Stimulated activated CD8-positive, alpha-beta memory T cell treated with anti-CD3 and anti-CD28 coated beads, Interleukin-15, amount 100 ng/mL, for 4 hours (primary cell): ENCODE measurements at places on chromosomes 7 and 10.

DNA sequence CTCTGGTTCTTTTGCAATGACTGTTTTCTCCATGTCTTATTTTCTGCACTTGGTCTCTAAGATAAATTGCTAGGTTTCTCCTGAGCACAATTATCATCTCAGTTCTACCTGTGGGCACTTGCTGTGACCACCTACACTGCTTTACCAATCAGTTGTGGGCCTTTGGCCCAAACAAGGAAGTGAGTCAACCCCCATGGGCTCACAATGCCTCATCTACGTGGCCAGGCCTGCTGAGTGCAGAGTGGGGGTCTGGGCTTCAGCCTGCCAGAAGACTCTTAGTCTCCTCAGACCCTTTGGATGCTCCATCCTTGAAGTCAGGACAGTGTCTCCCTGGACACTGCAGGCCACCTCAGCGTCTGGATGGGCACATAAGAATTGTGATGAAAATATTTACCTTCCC, 20.3 kb downstream of the SCART1 start:
- DNase-seq, result no peak

DNA sequence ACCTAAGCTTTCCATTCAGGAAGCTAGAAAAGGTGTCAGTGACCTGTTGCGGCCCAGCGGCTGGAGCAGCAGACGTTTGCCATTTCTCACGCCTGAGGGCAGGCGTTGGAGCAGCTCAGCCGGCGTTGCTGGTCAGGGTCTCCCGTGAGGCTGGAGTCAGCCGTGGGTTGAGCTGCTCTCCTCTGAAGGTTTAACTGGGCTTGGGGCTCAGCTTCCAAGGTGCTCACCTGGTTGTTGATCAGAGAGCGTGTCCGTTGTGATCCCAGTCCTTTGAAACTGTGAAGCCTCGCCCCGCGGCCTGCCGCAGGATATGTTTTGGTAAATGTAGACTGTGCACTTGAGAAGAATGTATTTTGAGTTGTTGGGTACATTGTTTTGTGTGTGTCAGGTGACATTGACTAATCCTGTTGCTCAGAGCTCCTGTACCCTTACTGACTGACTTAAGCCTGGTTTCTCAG, 20.6 kb upstream of the PWWP2B start:
- no peak for DNase-seq

DNA sequence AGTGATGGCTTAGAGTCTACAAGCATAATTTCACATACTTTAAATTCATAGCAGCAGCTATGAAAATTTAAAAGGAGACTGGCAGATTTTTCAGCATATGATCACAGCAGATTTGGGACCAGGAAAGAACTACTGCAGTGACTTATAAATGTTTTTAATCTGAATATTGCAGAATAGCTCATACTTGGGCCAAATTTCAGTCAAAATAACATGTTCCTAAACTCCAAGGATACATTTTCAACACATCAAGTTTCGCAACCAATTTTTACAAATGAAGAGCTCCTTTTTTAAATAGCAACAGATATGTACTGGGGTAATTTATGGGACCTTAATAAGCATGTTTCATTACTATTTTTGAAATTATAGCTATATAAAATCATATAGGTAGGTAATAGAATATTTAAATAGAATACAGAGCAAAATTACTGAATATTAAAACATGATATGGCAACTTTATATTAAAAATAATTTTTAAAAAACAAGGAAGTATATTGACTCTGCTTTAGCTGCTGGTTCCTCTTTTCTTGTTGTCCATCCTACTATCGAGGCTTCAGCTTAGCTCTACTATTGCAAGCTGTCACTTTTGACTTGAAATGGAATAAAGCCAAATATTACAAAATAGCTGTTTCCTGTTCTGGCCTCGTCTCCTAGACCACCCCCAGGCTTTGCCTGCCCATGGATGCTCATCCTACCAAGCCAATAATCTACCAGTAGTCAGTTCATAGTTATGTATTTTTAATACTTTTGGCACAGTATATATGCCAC, 123.1 kb downstream of the NRBF2 start:
- no peak for DNase-seq

- no peak for DNase-seq
Observed at GRCh38 chr7:45574416-45574668, 174 bp downstream of the ADCY1 start.

DNA sequence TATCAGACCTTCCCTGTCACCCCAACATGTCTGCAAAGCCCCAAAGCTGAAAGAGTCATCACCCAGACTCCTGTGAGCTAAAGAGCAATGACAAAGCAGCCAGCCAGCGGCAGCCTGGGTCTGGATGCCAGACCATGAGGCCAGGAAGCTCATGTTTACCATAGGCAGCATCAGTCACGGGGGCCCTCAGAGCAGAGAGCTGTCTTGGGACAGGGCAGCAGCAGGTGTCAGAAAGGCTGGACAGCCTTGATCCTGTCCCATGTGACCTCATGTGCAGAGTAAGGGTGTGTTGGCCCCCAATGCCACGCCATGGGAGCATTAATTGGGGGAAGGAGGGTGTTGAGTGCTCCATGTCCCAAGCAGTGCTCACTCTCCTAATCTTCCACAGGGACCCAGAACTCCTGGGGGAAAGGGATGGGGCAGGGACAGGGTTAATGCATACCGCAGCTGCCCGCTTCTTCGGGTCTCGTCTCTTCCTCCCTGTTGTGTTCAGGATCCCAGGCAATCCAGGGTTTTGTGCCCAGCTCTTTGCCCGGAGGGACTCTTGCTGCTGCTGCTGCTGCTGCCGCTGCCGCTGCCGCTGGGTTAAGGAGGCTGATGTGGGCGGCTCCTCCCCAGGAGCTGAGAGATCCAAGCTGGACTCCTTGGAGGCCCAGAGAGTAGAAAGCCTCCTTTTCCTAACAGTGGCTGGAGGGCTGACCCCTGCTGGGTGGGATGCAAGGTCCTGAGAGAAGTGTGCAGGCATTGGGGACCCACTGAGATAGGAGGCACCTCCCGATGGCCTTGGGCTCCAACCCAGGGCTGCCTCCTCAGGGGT, 7.1 kb downstream of the CCDC201 start:
- no peak for DNase-seq
